ENCODE measurements at places on chromosomes 1 and 21.

DNA sequence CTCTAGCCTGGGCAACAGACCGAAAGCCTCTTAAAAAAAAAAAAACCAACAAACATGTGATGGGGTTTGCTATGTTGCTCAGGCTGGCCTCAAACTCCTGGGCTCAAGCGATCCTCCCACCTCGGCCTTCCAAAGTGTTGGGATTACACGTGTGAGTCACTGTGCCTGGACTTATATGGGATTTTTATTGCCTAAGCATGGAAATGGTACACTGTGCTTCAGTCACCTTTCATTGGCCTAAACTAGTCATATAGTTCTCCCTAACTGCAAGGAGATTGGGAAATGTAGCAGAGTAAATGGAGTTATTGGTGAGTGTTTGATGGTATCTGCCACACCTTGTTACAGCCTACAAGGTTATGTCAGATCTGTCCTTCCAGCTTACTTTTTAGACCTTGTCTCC, 17.2 kb upstream of the MEF2D start:
- DNase-seq = no peak

- DNase-seq = no peak
These were observed 18.4 kb upstream of the REG4 start for GRCh38 chr1:119829625-119830024.

GRCh38 chr1:12051361-12051760, 11.7 kb upstream of the TNFRSF8 start:
- no peak for DNase-seq

DNA sequence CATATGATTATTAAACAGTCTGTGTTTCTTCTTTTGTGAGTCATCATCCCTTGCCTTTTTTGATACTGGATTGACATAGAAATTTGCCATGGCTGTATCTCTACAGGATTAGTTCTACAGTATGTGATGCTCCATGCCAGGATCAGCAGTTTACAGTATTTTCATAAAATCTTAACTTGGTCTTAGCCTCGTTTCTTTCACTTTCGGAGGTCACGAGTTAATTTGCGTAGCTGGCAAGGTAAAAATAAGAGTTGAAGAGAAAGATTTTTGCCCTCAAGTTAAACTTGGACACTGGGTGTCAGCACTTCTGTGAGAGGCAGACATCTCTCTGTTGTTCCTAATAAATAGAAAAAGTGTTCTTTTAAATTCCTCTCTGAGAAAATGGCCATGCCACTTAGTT, 79.1 kb downstream of the CACNA1E start:
- no peak for DNase-seq

DNA sequence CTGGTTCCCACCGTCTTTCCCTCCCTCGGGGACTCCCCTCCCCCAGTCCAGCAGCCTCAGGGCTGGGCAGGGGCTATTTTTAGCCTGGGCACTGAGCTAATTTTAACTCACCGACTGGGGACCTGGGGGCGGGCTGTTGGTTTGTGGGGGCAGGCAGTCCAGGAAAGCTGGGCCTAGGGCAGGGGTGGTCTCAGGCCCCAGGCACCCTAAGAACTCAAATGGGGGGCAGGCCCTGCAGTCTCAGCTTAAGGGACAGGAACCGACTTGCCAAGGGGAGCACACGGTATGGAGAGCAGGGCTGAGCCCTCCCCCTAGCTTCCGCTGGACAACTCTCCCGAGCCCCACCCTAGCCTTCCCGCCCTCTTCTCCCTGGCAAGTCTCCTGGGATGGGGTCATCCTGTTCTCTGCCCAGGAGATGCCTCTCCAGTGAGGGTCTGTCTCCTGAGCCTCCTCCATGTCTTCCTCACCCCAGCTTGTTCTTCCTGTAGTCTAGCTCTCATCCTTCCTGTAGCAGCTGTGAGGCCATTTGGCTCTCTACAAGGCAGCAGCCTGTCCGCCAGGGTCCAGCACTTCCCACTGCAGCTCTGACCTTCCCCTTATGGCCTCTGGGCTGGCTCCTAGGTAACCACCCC, 10.1 kb downstream of the MEF2D start:
- no peak for DNase-seq

DNA sequence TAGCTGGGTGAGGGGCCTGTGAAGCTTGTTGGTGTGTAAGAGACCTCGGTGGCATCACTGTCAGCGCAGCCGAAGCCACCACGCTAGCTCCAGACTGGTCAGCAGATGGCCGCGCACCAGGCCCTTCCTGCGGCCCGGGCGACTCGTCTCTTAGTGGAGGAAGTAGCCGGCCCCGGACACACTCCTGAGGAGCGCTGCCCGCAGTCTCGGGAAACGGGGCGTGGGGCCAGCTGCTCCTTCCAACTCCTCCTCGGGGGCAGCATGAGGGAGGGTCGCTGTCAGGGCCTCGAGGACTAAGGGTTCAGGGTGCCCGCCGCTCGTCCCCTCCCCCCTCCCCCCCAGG, 20.4 kb downstream of the H3-3A start:
- DNase-seq = no peak

- no peak for DNase-seq
These were observed 292.4 kb downstream of the PLPP3 start for GRCh38 chr1:56286956-56287355.

DNA sequence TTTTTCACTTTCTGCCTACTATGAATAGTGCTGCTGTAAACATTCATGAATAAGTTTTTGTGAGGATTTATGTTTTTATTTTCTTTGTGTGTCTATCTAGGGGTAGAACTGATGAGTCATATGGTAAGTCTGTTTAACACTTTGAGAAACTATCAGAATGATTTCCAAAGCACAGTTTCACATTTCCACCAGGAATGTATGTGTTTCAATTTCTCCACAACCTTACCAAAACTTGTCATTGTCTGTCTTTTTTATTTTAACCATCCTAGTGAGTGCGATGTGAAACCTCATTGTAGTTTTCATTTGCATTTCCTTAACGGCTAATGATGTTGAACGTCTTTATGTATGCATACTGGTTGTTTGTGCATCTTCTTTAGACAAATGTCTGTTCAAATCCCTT, 23.5 kb downstream of the RNASEL start:
- peak; percentile 31 for DNase-seq

DNA sequence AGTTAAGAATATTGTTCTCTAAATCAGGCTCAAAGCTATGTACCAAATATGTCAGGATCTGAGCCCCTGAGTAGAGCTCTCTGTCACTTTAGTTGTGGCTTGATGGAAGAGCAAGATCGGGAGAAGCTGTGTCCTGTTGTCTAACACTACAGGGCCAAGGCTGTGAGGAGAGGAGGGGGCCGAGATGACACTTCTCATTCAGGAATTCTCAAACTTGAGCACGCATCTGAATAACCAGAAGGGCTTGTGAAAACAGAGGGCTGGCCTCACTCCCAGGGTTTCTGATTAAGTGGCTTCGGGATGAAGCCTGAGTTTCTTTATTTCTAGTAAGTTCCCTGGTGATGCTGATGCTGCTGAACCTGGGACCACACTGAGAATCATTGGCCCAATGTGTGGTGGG, 209.2 kb upstream of the DAB1 start:
- DNase-seq = no peak

DNA sequence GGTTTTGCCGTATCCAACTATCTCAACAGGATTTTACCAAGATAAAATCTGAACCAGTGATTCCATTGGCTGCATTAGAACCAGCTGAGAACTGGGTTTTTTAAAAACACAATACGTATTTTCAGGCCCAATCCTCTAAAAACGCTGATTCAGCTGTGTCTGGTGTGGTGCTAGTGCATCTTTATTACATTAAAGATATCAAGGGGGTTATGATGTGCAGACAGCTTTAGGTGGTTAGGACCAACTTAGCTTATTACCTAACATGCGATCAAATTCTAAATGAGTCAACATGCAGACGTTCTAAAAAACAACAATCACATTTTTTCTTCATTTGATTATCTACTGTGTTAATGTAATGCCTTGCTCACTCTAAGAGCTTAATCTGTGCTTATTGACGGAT, 32.0 kb upstream of the EXO1 start:
- DNase-seq = no peak

- DNase-seq = peak; percentile 69
These were observed 16.3 kb upstream of the CDK18 start for GRCh38 chr1:205488074-205488723.

DNA sequence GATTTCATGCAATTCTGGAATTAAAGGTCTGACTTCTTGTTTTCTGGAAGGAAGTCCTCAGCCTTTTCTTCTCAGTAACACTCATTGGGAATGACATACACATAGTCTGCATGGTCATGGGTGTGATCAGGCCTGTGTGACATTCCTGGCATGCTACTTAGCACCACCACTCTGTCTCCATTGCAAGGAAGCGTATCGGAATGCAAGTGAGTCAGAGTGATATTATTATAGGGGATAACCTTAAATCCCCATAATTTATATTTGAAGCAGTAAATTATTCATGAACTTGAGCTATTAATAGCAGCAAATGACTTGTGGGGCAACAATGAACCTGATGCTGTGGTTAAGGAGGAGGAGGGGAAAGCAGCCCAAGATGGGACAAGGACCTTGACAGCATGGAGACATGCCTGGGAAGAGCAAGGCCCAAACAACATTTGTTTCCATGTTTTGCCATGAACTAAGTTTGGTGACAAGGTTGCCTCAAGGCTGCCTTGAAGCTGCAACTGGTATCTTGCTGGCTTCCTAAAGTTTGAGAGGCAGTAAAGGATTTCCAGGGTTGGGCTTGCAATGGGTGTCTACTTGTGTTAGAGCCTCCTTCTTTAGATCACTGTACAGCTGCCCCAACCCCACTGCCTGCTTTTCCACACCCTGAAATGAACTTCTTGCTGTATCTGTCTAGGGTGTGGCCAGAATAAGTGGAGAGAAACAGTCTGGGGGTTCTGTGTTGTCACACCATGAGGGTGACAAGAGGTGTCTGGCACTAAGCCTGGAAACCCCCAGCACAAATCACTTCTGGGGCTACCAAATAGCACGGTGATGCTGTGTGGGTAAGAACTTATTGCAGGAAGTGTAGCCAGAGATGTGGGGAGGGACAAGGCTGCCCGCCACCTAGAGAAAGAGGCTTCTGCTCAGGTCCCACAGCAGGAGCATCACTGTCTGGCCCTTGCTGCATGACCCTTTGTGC, 4.6 kb downstream of the MAB21L3 start:
- DNase-seq = no peak

GRCh38 chr21:31396399-31396798, 52.3 kb upstream of the TIAM1 start:
- no peak for DNase-seq

GRCh38 chr1:116486424-116486823, 84.4 kb downstream of the CD58 start:
- no peak for DNase-seq

DNA sequence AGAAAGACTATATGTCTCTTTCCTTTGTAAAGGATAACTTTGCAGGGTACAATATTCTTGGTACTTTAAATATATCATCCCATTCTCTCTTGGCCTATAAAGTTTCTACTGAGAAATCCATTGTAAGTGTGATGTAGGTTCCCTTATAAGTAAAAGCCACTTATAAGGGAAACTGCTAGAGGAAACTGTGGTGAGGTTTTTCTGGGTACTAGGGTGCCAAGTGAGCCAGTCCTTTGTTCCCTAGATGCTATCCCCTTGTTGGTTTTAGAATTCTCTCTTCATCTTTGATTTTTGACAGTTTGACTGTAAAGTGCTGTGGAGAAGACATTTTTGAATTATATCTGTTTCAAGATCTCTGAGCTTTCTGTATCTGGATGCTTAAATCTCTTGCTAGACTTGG, 108.9 kb upstream of the NEK7 start:
- peak; percentile 46 for DNase-seq

- DNase-seq = no peak
These were observed 210.5 kb upstream of the SPAG17 start for GRCh38 chr1:118395430-118395991.

- no peak for DNase-seq
These were observed 246.6 kb upstream of the ADGRL2 start for GRCh38 chr1:81554108-81554507.

- peak; percentile 15 for DNase-seq
These were observed 1.0 kb upstream of the MFN2 start for GRCh38 chr1:11979028-11979850.

DNA sequence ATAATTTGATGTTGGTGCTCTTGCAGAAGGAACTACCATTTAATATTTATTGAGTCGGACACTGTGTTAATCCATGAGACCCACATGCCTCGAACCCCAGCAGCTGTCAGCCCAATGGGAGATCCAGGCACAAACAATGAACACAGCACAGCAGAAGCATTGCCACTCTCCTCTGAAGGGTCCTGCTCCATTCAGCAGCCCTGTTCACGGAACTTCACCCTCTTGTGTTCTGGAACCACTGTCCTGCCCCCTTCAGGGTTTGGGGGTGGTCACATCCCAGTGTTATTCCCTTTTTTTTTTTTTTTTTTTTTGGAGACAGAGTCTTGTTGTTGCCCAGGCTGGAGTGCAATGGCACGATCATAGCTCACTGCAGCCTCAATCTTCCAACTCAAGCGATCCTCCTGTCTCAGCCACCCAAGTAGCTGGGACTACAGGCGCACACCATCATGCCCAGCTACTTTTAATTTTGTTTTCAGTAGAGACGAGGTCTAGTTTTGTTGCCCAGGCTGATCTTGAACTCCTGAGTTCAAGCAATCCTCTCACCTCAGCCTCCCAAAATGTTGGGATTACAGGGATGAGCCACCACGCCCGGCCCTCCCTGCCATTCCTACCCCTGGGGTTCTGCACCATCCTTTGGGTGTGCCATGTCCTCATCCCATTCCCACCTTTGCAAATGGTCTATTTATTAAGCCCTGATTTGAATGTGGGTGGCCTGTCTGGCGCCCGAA, 70.2 kb downstream of the EVA1C start:
- DNase-seq = no peak

DNA sequence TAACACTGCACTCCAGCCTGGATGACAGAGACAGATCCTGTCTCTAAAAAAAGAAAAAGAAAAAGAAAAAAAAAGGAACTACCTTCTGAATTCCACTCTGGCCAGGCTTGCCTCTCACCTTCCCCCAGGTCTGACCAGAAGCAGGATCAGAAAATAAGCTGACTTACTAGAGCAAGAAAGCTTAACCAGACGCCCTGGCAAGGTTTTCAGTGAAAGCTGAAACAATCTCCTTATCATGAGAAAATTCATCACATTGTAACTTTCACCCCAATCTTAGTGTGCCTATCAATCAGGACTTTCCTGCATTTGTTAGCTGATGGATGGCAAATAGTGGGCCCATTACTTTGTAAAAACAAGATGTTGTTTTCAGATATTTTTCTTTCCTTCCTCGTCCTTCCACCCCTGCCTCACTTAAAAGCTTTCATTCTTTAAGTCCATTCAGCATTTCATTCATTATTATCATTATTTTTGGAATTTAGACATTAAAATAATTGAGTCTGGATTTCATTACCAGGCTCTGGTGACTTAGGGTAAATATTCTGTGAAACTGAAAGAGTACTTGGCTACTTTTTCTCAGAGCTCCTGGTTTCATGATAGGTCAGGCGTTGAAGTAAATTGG, 96.5 kb upstream of the CD34 start:
- no peak for DNase-seq

- no peak for DNase-seq
These were observed 54.1 kb downstream of the LUZP1 start for GRCh38 chr1:23114424-23115079.

- DNase-seq = peak; percentile 34
These were observed 49.4 kb downstream of the TENT5C start for GRCh38 chr1:117655220-117655577.

DNA sequence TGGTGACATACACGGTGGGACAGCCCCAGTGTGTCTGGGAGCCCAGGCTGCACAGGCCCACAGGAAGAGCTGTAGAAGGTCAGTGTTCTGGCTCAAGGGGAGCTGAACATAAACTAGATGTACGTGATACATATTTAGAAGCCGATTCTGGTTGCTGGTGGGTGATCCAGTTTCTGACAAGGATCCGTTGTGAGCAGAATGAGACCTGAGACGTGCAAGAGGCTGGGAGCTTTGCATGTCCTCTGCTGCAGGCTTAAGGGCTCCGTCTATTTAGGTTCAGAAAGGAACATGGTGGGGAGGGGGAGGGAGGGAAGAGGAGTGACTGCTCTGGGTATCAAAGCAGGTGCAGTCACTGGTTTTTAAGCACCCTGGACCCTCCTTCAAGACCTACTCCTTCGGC, 18.6 kb downstream of the LRRC38 start:
- no peak for DNase-seq
